ENCODE measurements at places on chromosomes 3 and 15.

- no peak for DNase-seq
Measured at GRCh38 chr3:13200465-13200864, 127.2 kb upstream of the IQSEC1 start.

- DNase-seq: no peak
Measured at GRCh38 chr15:73709686-73710085, 25.5 kb downstream of the CD276 start.

- peak; percentile 51 for DNase-seq
Measured at GRCh38 chr3:51974963-51975851, at the start of gene ABHD14A. TSS of gene ABHD14A (plus strand) at chr3:51975064. CDS start at chr3:51975136, 72 bp downstream.

GRCh38 chr3:50572801-50573371 is 3.6 kb downstream of the HEMK1 start:
- DNase-seq: no peak

- no peak for DNase-seq
Measured at GRCh38 chr15:67025719-67026609, 39.4 kb upstream of the SMAD3 start.

GRCh38 chr3:188948281-188948996 is 223.3 kb upstream of the TPRG1 start:
- DNase-seq: no peak

DNA sequence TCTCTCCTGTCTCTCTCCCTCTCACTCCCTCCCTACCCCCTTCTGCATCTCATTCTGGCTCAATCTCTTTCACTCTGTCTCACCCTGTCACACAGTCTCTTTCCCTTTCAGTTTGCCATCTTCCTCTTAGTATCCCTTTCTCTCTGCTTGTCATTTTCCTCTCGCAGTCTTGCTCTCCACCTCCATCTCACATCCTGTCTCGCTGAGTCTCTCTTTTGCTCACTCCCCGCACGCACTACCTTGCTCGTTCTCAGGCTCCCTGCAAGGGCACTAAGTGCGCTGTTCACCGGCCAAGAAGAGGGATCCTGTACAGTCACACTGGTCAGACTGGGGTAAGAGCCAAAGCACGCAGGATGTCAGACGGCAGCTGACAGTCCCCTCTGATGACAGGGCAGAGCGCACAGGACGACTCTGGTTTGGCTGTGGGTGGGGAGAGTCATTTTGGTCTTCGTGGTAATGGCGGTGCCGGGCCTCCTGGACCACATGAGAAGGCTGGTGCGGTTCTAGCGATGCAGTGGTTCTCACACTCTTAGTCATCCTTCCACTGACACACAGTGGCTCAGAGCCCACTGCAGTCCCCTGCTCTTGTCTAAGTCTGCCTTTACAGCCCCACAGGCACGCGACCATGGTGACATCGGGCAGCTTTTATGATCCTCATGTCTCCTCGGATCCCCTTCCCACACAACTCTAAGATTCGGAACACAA is 356.8 kb downstream of the FOXP1 start:
- no peak for DNase-seq

GRCh38 chr3:39592311-39593050 is 125.0 kb downstream of the MOBP start:
- DNase-seq: no peak

- DNase-seq: no peak
Measured at GRCh38 chr3:174229916-174230315, 629.2 kb upstream of the NAALADL2 start.

GRCh38 chr3:171159024-171159821 is 132.7 kb upstream of the SLC2A2 start:
- peak; percentile 54 for DNase-seq

- no peak for DNase-seq
Measured at GRCh38 chr3:123285066-123285465, 83.3 kb downstream of the SEC22A start.

DNA sequence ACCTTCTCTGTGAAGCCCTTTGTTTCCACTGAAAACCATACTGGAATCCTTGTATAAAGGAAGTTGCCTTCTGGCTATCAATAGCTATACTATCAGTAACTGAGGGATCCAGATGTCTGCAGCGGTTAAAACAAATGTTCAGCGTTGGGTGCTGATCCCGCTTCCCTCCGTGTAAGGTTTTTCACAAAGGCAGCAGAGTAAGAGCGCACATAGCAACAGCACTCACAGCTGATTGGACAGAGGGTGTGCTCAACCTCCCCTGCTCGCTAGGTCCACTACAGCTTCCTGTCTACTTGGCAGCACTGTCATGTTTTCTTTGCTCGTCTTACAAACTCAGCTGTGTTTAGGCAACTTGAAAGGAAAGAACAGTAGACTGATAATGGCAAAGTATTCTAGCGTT is 27.3 kb downstream of the ATOSA start:
- peak; percentile 3 for DNase-seq

GRCh38 chr15:100849855-100850218 is 29.8 kb upstream of the ALDH1A3 start:
- no peak for DNase-seq

GRCh38 chr15:89751748-89752147 is 699 bp upstream of the MESP1 start:
- no peak for DNase-seq

GRCh38 chr3:141368062-141368924 is at the start of gene ZBTB38:
TSS of gene ZBTB38 (plus strand) at chr3:141368504. CDS start at chr3:141442389, 73,885 bp downstream.
- DNase-seq: peak; percentile 86

DNA sequence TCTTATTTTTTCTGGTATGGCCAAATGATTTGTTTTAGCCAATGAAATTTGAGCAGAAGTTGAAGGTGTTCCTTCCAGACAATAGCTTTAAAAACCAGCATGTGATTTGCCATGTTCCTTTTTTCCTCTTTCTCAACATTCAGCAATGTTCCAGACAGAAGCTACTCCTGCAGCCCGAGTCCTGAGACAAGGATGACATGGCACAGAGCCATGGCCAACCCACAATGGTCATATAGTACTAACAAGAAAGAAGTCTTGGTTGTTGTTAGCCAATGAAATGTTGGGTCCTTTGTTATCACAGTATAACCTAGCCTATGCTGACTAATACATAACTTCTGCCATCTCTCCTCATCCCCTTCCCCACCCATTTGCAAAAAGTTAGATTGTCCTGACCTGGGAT is 211.1 kb upstream of the STT3B start:
- DNase-seq: no peak

GRCh38 chr15:78402061-78402610 is 35.9 kb upstream of the IREB2 start:
- no peak for DNase-seq

GRCh38 chr3:186002884-186003472 is 65.2 kb upstream of the TRA2B start:
- no peak for DNase-seq

- no peak for DNase-seq
Measured at GRCh38 chr3:28841441-28841840, 439.4 kb upstream of the RBMS3 start.

DNA sequence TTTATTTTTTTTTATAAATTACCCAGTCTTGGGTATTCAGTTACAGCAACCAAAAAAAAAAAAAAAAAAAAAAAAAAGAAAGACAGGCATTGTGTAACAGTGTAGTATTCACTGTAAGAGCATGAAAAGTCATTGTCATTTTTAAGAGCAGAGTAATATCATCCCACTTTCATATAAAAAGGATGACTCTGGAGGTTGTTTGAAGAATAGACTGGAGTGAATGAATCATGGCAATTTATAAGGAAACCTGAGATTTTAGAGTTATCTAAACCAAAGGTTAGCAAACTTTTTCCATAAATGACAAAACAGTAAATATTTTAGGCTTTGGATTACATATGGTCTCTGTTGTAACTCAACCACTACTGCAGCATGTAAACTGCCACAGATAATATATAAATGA is 794.9 kb downstream of the NTRK3 start:
- DNase-seq: no peak

GRCh38 chr15:96124436-96124835 is 206.1 kb upstream of the NR2F2 start:
- no peak for DNase-seq

GRCh38 chr3:23099677-23100076 is 103.5 kb upstream of the UBE2E2 start:
- no peak for DNase-seq

DNA sequence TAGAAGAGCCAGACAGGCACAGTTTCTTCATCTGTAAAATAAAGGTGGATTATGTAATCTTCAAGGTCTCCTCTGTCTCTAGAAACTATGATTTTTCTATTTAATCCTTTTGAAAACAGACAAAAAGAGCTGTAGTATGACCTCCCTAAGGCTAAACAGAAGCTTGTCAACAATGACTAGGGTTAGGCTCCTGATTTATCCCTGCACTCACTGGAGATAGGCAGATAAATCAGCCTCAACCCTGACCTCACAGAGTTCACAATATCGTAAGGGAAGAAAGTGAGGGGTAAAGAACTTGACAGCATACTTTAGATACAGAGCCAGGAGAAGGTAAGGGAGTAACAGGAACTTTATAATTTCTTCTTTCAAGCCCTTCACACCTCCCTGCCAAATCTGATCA is 124.8 kb downstream of the TMCC1 start:
- DNase-seq: no peak

DNA sequence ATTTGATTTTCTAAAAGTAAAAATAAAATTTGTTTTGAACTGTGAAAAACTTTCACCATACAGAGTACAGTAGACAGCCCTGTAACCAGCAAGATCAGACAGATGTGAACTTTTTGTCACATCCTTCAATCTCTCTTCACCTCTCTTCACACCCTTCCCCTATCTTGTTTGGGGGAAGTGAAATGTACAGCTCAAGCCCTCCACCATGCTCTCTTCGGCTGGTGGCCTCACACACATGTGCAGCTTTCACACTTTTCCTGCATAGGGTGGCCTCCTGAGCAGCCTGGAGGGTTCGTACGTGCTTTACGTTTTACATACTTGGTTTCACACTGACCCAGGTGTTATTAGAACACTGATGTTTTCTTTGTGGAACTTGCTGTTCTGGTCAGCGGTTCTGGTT is 86.4 kb downstream of the DNAJB8 start:
- no peak for DNase-seq

DNA sequence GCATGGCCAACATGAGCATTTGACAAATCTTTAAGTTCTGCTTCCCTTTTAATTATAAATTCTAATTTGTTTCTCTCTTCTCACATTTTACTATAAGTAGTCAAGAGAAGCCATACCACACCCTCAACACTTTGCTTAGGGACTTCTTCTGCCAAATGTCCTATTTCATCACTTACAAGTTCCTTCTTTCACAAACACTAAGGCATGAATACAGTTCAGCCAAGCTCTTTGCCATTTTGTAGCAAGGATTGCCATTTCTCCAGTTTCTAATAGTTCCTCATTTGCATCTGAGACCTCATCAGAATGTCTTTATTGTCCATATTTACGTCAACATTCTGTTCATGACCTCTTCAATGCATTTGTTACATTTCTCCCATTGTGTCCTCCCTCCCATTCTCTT is 29.4 kb downstream of the SLC22A14 start:
- DNase-seq: no peak

DNA sequence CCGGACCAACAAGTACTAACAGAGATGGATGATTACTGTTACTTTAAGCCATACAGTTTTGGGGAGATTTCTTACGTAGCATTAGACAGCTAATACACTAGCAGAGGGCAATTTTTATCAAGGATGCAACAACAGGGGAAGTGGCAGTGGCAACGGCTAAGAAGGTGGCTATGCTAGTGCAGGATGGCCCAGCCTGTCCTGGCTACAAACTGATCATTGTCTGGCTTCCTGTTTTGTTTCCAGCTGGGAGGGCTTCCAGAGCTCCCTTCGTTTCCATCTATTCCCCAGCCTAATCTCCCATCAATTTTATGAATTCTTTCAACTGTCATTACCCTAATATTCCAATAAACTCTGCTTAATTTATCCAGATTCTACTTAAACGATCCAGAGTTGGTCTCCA is 16.0 kb upstream of the PLA2G4F start:
- DNase-seq: no peak

GRCh38 chr15:26771578-26772153 is 1.2 kb downstream of the GABRB3 start:
- DNase-seq: no peak

GRCh38 chr15:65969865-65970816 is 100.8 kb downstream of the RAB11A start:
- no peak for DNase-seq

DNA sequence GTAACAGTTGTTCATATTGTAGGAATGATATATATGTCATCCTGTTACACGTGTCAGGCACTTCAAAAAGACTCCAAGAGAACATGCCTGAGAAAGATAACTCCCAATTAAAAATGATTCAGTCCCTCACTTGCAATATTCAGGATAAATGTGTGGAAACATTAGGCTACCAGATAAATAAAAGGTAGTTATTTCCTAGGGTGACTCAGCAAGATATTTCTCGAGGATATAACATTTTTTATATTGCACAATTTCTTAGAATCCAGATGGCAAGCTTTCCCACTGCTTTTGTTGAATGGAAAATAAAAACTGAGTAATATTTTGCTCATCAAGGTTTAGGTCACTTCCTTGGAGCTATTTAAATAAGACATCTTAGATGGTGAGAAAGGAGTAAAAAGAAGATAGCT is 181.4 kb downstream of the GAP43 start:
- DNase-seq: no peak

GRCh38 chr3:178159691-178160220 is 376.5 kb upstream of the KCNMB2 start:
- no peak for DNase-seq

- DNase-seq: no peak
Measured at GRCh38 chr3:44643024-44643423, 5.5 kb upstream of the ZNF35 start.

- no peak for DNase-seq
Measured at GRCh38 chr15:90481023-90481422, 48.7 kb upstream of the CRTC3 start.

- no peak for DNase-seq
Measured at GRCh38 chr3:39990532-39990931, 181.1 kb downstream of the MYRIP start.

DNA sequence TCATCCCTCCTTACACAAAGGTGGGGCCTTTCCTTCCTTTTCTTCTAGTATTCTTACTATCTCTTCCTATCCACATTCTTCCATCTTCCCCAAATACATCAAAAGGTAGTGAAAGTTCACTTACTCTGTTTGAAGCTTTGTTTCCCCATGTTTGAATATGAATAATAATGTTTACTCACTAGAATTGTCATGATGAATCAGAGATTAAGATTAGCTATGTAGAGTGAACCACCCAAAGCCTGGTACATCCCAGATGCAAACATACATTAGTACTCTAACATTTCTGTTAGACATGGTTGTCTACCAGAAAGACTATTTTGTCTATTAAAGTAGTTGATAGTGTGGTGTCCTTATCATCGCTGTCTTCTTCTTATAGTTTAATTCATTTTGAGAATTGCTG is 327.1 kb upstream of the TBC1D5 start:
- DNase-seq: no peak

Data from amygdala (tissue), 56 donors.